ENCODE measurements at places on chromosomes 1 and 21.

- no peak for DNase-seq
Observed at GRCh38 chr1:109274533-109275476, 8.1 kb downstream of the PSRC1 start.

DNA sequence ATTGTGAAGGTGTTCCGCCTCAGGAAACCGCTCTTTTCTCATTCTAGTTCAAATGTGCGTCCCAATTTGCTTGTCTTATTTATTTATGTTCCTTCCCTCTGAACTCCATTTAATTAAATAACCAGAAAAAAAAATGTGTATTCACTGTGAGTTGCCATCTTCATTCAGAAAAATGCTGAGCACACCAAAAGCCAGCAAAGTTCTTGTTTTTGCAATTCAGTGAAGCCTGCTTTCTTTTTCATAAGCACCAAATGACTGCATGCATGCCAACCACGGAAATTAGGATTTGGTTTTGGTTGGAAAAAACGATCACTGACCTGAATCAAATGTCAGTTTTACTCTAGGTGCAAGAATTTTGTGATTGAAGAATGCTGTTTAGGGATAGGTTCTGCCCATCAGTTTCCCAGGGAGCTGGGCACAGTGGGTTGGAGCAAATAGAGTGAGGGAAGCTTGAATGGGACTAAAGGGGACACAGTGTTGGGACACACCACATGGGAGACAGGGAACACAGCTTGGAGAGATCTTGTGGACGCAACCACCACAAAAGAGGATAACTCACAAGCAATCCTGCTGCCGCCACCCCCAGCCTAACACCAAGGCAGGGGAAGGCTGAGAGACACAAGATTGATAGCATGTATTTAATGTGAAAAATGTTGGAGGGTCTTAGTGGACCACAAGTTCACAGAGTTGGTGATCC lies 183.4 kb upstream of the GALNT2 start:
- DNase-seq, result no peak

DNA sequence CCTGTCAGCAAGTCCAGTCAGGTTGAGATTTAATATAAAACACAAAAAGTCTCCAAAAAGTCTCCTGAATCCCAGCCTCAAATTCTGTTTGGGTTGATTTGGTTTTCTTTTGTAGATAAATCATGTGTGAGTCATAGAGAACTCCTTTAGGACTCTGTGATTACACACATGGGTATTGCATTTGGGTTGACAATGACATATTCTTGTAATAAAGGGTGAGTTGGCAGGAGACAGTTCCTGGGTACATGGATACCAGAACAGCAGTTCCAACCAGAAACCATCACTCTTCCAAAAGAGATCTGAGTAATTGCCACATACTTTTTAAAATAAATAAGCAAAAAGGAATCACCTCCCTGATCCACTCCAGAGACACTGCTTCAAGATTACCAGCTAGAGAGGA lies 8.9 kb downstream of the CR2 start:
- DNase-seq, result peak; percentile 33

DNA sequence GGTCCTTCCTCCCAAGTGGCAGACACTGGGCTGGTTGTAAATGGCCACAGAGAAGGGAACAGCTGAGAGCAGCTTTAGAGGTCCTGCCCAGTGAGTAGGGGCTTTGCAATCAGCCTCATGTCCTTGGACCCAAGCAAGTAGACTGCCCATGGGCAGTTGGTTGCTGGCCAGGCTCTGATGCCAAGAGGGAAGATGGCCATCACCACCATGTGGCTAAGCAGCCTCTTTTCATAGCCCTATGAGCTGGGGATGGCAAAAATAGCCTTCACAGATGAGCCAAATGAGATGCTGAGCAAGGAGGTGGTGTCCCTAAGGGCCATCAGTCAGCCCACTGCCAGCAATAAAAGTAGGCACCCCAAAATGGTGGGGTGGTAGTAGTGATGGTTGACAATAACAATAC lies 3.2 kb downstream of the DISP3 start:
- DNase-seq, result no peak

DNA sequence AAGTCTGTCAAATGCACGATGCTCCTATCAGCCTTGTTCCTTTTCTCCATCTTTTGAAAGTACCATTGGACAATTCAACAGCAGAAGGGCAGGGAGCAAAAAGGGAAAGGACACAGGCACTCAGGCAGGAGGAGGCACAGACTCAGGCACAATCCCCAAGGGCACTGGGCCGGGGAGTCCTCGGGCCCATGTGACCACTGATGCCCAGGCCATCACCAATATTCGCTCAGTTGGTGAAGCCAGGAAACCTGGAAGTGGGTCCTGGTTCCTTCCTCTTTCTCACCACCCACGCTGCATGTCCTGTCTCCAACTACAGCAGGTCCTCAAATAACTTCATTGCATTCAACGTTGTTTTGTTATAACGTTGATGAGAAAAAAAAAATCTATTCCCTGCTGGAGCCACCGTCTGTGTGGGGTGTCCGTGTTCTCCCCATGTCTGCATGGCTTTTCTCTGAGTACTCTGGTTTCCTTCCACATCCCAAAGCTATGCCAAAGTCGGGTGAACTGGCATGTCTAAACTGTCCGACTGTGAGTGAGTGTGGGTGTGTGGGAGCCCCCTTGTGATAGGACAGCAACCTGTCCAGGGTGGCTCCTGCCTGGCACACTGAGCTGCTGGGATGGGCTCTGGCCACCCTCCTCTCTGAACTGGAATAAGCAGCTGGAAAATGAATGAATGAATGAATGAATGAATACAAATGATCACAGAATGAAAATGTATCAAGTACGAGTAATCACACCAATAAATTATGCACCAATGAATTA lies 12.5 kb downstream of the NID1 start:
- DNase-seq, result peak; percentile 77

GRCh38 chr1:214229736-214230135 lies 51.2 kb upstream of the SMYD2 start:
- DNase-seq, result no peak

- DNase-seq, result peak; percentile 95
Observed at GRCh38 chr1:10415211-10415930, 14.9 kb upstream of the CENPS start.

- DNase-seq, result peak; percentile 86
Observed at GRCh38 chr1:221045842-221046831, 166.9 kb downstream of the HLX start.

DNA sequence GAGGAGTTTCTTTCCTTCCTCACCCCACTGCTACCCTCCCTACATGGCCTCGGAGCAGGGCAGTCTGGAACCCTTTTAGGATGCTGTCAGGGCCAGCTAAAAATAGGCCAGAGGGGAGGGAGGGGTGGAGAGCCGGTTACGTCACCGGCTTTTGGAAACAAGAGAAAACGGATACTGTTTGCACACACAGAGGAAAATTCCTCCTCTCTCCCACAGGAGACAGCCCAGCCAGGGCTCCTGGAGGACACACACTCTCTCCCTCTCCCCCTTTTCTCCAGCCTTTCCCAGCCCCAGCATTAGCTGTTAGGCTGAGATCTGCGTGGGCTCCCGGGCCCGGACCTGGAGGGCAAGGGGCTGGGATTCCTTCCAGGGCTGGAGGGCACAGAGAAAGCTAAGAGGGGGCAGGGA lies 20.0 kb upstream of the ALDH4A1 start:
- DNase-seq, result peak; percentile 31

DNA sequence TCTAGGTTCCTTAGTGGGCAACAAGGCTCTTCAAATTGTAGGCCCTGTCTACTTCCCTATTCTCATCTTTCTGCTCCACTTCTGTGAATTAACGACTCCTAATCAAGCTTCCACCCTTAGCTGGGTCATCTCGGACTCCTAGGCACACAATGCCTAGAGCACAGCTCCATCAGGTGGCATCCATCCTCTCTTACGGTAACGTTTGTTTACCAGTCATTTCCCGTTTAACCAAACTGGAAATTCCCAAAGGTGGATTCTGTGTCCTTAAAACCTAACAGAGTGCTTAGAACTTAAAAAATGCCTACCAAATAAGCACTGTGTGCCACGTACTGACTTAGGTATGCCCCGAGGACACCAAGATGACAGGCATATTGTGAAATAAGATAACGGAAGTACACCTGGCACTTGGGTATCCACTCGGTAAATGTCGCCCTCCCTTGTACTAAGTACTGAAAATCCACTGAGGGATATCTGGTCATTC lies 1.5 kb downstream of the PARP1 start:
- DNase-seq, result peak; percentile 37

GRCh38 chr1:29599071-29599470 lies 362.7 kb downstream of the PTPRU start:
- no peak for DNase-seq

DNA sequence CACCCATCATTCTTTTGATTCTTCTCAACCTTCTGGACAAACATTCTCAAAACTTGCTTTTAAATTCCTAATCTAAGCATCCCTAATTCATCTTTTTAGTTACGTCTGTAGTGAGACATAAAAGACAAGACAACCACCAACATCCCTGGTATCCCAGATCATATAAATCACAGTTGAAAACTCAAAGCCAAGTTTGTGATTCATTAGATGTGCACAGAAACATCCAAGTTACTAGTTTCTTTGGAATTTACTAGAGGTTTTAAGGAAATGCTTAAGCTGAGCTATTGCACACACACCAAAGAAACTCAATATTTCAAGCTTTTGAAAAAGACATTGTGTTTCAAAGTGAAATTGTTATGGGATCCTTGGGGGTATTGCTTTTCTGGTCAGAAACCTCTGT lies 47.6 kb downstream of the ATP6V1G3 start:
- DNase-seq, result no peak

All from inflammatory macrophage treated with lipopolysaccharide for 4 hours (primary cell).